ENCODE measurements at places on chromosomes 13 and 19. TPM values are rescaled to one million over a fixed set of nuclear protein-coding genes. Genes with fewer than 3 reads are reported as not detected.

The AP1M2 gene
- polyA plus RNA-seq, result 0.13 TPM

The BBC3 gene
- polyA plus RNA-seq, result 6.6 TPM

The GPR4 gene
- 1.6 TPM for polyA plus RNA-seq

The PRRG2 gene
- polyA plus RNA-seq, result 1.4 TPM
